ENCODE measurements at places on chromosomes 3 and 15. TPM values are rescaled to one million over a fixed set of nuclear protein-coding genes. Genes with fewer than 3 reads are reported as not detected.

ZKSCAN7 gene
- total RNA-seq, result 2.8 TPM

VIPR1 gene
- 74.2 TPM for total RNA-seq

GRAMD2A gene
- 3.3 TPM for total RNA-seq

HTR3E gene
- total RNA-seq, result 0.52 TPM

DNA sequence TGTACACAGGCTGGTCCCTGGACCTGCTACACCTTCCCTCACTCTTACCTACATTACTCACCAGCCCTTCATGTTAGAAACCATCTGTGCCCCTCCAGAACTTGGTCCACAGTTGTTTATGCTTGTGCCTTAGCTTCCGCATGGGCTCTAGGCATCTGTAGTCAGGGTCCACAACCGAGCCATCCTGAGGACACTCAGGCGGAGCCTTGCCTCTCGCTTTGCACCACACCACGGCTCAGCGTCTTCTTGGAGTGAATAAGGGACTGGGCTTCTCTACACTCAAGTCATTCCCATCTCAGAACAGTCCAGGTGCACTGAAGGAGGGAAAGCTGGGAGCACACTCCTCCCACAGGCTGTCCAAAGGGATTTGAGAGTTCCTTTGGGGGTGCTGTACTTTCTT lies 97.8 kb downstream of the HMG20A start:
- no peak overlapping the region for H3K4me3 ChIP-seq
- no peaks in the 10 kb centered on the region for H3K27me3 ChIP-seq
- DNase-seq, result no peak

DNA sequence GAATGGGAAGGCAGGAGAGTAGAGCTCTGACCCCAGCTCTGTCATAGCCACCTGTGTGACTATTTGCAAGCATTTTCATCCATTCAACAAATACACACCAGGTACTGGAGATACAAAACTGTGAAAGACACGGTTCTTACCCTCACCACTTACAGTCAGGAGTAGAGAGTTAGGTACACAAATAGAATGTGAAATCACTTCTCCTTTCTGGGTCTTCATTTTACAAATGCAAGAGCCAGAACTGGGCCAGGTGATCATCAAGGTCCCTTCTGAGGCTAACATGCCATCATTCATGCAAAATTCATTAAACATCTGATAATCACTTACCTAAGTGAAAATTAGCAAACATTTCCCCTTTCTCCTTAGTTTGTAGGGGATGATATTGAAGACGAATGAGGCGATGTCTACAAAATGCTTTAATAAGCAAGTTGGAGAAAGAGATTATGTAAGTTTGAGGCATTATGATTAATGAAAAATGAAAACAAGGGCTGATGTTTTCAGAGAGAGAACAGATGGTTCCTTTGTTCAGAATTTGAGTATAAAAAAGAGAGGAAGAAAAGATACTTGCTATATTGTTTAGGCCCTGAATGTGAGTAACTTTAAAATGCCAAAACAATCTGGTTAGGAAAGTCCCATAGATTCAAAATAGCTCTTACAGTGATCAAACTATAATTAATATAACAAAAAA lies 88.6 kb downstream of the LPP start:
- H3K4me1 ChIP-seq, result no peaks in the 10 kb centered on the region
- no peak overlapping the region for H3K27ac ChIP-seq
- no peak for DNase-seq
- H3K27me3 ChIP-seq, result no peaks in the 10 kb centered on the region

DNA sequence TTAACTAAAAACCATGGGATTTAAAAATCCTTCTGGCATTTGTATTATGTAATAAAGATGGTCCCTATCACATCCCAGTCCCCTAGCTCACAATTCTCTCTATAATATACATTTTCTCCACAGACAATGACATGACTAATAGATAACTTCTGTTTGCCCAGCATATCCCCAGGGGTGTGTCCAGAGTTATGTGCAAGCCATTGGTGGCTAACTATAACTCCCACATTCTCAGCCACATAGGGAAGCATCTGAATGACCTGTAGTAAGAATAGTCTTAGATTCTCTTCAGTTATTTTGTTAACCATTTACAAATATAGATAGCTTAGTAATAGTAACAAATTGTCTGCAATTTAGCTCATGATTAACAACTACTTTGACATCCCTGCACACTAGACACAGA lies 52.2 kb upstream of the RBSN start:
- DNase-seq, result no peak
- no peaks in the 10 kb centered on the region for H3K27me3 ChIP-seq
- no peak overlapping the region for H3K4me3 ChIP-seq
- no peaks in the 10 kb centered on the region for H3K36me3 ChIP-seq
- H3K27ac ChIP-seq, result no peak overlapping the region

All from colonic mucosa (tissue), 4 donors.